ENCODE measurements at places on chromosomes 1 and 21. TPM values are rescaled to one million over a fixed set of nuclear protein-coding genes. Genes with fewer than 3 reads are reported as not detected.

- peaks cover 18% of the 10 kb centered on the region for H3K36me3 ChIP-seq
- H3K4me3 ChIP-seq = no peak overlapping the region
- no peaks in the 10 kb centered on the region for H3K27me3 ChIP-seq
- no peak overlapping the region for H3K27ac ChIP-seq
Measured at GRCh38 chr1:64834734-64835133, 89.9 kb downstream of the RAVER2 start.

Gene CR1L
- total RNA-seq = not detected

DNA sequence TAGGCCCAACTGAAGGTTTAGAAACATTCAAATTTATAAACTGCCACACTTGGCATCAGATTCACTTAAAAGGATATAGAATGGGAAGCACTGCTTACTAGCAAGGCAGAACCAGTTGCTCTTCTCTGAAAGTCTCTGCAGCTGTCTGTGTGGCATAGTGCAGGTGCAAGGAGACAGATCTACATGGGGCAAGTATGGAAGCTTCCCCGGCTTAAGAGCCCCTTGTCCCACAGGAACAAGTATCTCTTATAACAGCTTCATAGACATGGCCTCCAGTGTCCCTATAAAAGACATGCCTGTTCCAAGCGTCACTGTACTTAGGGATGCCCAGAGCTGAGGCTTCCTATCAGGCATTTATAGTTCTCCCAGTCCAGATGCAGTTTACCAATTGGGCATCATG is 26.5 kb downstream of the ZBTB8B start:
- H3K36me3 ChIP-seq = no peaks in the 10 kb centered on the region
- no peak for DNase-seq
- H3K4me3 ChIP-seq = no peak overlapping the region
- H3K27me3 ChIP-seq = no peaks in the 10 kb centered on the region

DNA sequence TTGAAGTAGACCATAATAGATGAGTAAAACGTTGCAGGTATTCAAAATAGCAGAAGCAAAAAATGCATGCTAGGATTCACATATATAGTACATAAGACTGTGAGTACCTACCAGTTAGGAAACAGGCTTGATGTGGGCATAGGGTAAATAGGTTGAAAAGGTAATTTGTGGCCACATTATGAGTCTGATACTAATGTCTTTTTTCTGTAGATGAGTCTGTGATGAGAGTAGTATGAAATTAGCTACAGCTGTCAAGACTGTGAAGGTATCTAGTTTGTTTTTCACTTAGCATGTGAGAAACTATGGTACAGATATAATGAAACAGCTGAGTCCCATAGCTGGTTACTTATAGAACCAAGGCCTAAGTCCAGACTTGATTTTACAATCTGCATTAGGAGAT is 12.4 kb upstream of the SPATA1 start:
- no peaks in the 10 kb centered on the region for H3K27me3 ChIP-seq
- H3K4me3 ChIP-seq = no peak overlapping the region
- no peaks in the 10 kb centered on the region for H3K4me1 ChIP-seq
- H3K27ac ChIP-seq = no peak overlapping the region

Gene LY9
- not detected for total RNA-seq

- no peak overlapping the region for H3K4me3 ChIP-seq
- H3K27ac ChIP-seq = no peak overlapping the region
- no peaks in the 10 kb centered on the region for H3K27me3 ChIP-seq
- DNase-seq = no peak
- no peaks in the 10 kb centered on the region for H3K4me1 ChIP-seq
Measured at GRCh38 chr1:43144237-43144636, 27.9 kb downstream of the EBNA1BP2 start.

DNA sequence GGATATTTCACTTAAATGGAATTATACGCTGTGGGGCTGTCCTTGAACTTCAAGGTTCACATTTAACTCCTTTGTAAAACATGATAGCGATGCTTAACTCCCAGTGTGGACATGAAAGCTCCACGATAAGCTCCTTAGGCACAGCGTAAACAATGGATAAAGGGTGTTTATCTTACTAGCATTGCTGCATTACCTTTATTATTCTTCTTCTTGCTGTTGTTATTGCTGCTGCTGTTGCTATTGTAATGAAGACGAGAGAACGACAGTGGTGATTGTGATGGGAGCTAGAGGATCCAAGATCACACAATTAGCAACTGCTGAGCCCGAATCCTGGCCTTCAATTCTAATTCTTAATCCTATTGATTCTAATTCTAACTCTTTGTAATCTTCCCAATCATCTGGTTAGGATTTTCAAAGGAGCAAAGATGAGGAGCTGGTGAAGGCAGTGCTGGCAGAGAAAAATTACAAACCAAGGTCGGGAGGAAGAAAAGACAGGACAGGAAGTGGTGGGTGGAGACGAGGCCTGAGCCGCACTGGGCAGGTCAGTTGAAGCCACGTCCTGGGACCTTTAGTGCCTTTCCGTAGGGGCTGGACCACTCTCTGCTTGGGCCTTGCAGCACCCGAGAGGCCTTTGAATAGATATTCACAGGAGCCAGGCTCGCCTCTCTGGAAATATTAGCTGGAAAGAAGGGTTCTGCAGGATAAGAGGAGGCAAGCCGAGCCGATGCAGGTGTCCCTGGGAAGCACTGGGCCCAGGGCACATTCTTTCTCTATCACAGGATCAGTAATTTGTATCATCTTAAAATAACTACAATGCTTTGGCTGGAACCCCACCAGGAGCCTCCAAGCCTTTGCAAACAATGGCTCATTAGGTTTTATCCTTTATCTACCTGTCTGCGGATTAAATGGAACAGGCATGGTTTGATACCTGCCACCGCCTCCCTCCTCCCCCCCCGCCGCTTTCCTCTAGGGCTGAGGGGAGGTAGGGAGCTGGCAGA is 571.6 kb downstream of the AJAP1 start:
- H3K36me3 ChIP-seq = no peaks in the 10 kb centered on the region
- peak overlapping the region; percentile 13 for H3K4me3 ChIP-seq
- peak; percentile 56 for DNase-seq
- no peak overlapping the region for H3K27ac ChIP-seq
- peaks cover 69% of the 10 kb centered on the region for H3K27me3 ChIP-seq

Gene RNF11
- 54.2 TPM for total RNA-seq

Gene RHBG
- 2.2 TPM for total RNA-seq

GRCh38 chr1:113732802-113733201 is 26.5 kb downstream of the PHTF1 start:
- H3K27ac ChIP-seq = no peak overlapping the region
- no peaks in the 10 kb centered on the region for H3K27me3 ChIP-seq
- H3K4me1 ChIP-seq = no peaks in the 10 kb centered on the region
- peaks cover 2% of the 10 kb centered on the region for H3K36me3 ChIP-seq
- DNase-seq = no peak

Gene S100A9
- total RNA-seq = not detected

Gene OR2T33
- total RNA-seq = not detected

Gene EPHB2
- total RNA-seq = 17.2 TPM

- no peaks in the 10 kb centered on the region for H3K27me3 ChIP-seq
- DNase-seq = no peak
- H3K4me1 ChIP-seq = no peaks in the 10 kb centered on the region
- H3K4me3 ChIP-seq = no peak overlapping the region
- H3K27ac ChIP-seq = no peak overlapping the region
Measured at GRCh38 chr1:235822685-235823084, 44.0 kb downstream of the LYST start.

DNA sequence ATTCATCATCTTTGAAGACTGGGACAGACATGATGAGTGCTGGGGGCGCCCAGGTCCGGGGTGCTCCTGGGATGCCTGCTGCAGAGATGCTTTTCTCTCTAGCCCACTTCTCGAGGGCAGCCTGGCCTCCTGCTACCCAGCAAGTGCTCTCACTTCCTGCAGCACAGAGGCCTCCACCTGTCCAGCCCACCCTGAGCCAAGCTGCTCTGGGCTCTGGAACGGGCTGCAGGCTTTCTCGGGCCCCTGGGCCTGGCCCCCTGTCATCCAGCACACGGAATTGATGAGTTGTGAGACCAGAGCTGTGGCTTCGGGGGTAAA is 469.5 kb upstream of the VAMP3 start:
- no peak overlapping the region for H3K27ac ChIP-seq
- no peak overlapping the region for H3K4me3 ChIP-seq
- no peaks in the 10 kb centered on the region for H3K36me3 ChIP-seq
- peaks cover 13% of the 10 kb centered on the region for H3K4me1 ChIP-seq

DNA sequence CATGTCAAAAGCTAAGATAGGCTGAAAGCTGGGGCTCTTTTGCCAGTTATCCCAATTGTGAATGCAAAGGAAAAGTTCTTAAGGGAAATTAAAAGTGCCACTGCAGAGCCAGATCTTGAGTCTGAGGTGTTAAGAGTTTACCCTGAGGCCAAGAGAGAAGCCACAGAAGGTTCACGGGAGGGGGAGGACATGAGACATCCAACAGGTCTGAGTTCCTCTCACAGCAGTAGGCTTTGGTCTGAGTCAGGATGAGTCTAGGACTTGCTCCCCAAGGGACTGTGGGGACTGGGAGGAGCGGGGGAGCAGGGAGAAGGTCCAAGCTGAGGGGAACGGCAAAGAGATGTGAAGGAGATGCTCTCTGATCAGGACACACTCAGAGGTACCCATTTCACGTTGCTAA is 411.2 kb upstream of the CAMK1G start:
- no peaks in the 10 kb centered on the region for H3K36me3 ChIP-seq
- no peak for DNase-seq
- no peaks in the 10 kb centered on the region for H3K4me1 ChIP-seq
- no peak overlapping the region for H3K4me3 ChIP-seq

GRCh38 chr1:53340660-53341520 is 13.0 kb upstream of the LRP8 start:
- H3K27me3 ChIP-seq = peaks cover 5% of the 10 kb centered on the region
- H3K27ac ChIP-seq = no peak overlapping the region
- no peak overlapping the region for H3K4me3 ChIP-seq
- DNase-seq = no peak
- no peaks in the 10 kb centered on the region for H3K36me3 ChIP-seq
- H3K4me1 ChIP-seq = no peaks in the 10 kb centered on the region

- no peaks in the 10 kb centered on the region for H3K36me3 ChIP-seq
- DNase-seq = no peak
- H3K4me1 ChIP-seq = no peaks in the 10 kb centered on the region
- H3K4me3 ChIP-seq = no peak overlapping the region
- no peak overlapping the region for H3K27ac ChIP-seq
Measured at GRCh38 chr1:206774093-206774492, 1.8 kb upstream of the IL10 start.

DNA sequence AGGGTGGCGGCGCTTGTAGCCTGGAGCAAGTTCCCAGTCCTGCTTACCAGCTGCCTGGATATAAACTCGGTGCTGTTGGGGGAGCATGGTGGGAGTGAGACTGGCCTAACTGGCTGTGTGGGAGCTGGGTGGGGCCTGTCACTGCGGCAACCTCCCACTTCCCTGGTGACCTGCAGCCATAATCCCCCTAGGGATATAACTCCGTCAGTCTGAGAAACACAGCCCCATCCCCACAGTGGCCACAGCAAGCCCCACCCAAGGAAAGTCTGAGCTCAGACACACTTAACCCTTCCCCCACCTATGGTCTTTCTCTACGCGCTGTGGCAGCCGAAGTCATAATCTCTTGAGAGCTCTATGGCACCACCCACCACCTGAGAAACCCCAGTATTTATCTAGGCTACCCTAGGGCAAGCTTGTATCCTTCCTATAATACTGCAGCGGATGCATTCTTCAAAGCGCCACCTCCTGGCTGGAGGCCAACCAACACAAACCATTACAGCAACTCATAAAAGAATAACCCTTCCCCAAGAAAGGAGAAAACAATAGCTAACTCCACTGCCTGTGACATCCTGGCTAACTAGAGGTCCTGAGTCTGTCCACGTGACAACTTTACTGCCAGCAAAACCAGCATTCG is 57.4 kb downstream of the ZNF648 start:
- H3K36me3 ChIP-seq = no peaks in the 10 kb centered on the region
- DNase-seq = no peak
- H3K4me1 ChIP-seq = peaks cover 2% of the 10 kb centered on the region
- H3K27ac ChIP-seq = no peak overlapping the region

DNA sequence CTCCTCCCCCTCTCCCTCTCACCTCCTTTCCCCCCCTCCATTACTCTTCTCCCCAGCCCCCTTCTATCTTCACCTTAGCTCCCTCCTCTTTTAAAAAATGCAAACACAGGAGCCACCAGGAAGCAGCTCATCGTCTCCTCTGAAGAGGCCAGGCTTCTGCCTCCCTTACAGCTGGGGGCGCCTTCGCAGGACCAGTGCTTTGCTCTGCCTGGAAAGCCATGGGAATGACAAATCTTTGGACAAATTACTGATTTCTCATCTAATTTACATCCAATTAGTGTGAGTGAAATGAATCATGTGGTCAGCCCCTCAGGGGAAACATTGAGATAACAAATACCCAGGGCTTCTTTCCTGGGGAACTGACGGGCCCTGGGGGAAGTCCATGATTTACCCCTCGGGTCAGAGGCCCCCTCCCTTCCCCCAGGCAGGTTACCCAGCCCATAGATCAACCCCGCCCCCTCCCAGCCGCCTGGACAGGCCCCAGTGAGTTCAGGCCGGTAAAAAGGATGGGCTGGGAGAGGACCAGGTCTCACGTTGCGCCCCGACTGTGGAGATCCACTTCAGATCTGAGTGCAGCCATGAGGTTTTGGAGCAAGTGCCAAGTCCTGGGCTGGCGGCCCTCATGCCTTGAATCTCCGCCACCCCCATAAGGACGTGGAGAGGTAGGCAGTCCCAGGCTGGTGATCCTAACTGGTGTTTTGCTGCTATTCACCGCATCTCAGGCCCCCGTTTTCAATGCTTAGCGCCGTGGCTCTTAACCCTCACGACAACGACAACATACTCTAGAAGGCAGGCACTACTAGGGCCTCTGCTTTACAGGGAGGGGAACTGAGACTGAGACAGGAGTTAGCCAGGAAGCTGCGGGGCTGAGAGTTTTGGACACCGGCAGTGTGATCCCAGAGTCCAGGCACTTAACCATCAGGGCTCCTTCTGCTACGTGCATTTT is 300.8 kb downstream of the RRAGC start:
- H3K27ac ChIP-seq = no peak overlapping the region
- H3K4me1 ChIP-seq = peaks cover 16% of the 10 kb centered on the region
- H3K36me3 ChIP-seq = no peaks in the 10 kb centered on the region
- DNase-seq = no peak

DNA sequence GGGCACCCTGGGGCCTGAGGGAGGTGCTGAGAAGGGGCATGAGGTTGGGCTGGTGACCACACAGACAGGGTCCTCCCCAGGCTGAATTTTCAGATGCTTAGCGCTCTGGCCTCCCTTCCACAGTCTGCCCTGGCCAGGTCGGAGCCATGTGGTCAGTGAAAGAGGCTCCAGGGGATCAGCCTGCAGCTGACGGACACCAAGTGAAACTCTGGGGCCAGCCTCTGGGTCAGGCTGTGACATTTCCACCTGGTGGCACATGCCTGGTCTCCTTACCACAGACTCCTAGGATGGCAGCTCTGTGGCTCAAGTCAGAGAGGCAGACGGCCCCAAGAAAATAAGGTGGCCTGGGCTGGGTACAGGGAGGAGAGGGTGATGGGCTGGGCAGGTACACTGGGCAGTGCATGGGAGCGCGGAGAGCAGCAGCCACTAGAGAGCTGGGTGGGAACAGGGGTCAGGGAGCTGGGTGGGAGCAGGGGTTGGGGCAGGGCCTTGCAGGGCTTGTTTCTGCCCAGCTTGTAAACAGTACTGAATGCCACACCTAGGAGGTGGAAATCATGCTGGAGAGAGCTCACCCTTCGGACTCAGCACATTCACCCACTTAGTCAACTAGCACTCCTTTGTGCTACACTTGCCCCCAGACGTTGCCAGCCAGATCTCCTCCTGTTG is 20.7 kb upstream of the ADARB1 start:
- no peaks in the 10 kb centered on the region for H3K36me3 ChIP-seq
- no peak overlapping the region for H3K27ac ChIP-seq
- H3K4me3 ChIP-seq = no peak overlapping the region
- H3K27me3 ChIP-seq = no peaks in the 10 kb centered on the region
- H3K4me1 ChIP-seq = peaks cover 15% of the 10 kb centered on the region

GRCh38 chr1:176903474-176903873 is 261.0 kb downstream of the ASTN1 start:
- H3K4me1 ChIP-seq = no peaks in the 10 kb centered on the region
- no peak overlapping the region for H3K4me3 ChIP-seq
- no peaks in the 10 kb centered on the region for H3K27me3 ChIP-seq
